Caco-2 (cell line): ENCODE measurements at places on chromosomes 11 and 22. TPM values are rescaled to one million over a fixed set of nuclear protein-coding genes. Genes with fewer than 3 reads are reported as not detected.

DNA sequence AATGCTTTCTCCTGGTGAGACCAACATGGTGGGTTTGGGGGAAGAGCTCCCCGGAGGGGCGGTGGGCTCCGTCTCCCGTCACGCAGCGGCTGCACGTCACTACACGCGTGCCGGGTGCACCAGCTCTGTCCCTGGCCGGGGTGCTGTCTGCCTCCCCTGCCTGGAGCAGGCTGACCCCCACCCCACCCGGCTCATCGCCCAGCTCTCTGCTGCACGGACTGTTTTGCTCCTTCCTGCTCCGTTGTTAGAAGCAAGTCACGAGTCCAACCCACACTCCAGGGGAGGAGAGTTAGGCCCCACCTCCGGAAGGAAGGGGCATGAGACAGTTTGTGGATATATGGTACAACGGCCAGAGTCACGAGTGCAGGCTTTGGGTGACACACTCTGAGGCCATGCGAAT, 364.9 kb downstream of the BRD1 start:
- no peak for DNase-seq

- no peak for DNase-seq
These were observed 24.7 kb downstream of the RCOR2 start for GRCh38 chr11:63892228-63892627.

GRCh38 chr11:25587496-25587895, 744.4 kb upstream of the ANO3 start:
- DNase-seq: no peak

- DNase-seq: no peak
These were observed 18.1 kb downstream of the TOM1 start for GRCh38 chr22:35317680-35318290.

GRCh38 chr11:126978911-126979310, 21.7 kb downstream of the KIRREL3 start:
- no peak for DNase-seq

DNA sequence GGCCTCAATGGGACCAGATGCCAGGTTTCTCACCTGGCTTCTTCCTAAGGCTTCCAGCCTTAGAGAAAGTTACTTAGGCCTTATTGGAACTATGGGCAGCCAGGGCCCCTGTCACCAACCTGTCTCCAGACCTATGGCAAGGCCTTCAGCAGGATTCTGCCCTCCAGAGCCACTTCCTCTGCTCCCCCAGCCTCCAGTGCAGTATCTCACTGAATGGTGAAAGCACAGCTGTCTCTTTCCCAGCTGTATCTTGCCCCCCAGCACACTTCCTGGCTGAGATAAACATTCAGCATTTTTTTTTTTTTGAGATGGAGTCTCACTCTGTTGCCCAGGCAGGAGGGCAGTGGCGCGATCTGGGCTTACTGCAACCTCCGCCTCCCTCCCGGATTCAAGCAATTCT, 1.5 kb downstream of the SLC2A11 start:
- DNase-seq: no peak

The SLC22A9 gene
- 1.7 and 2.0 TPM in 2 replicates for total RNA-seq

The C22orf42 gene
- not detected in 2 replicates for total RNA-seq

The PDGFD gene
- not detected in 2 replicates for total RNA-seq

The ANO9 gene
- 85.5 and 92.6 TPM in 2 replicates for total RNA-seq

The C11orf16 gene
- not detected in 2 replicates for total RNA-seq

The FOLH1 gene
- total RNA-seq: not detected in 2 replicates
